Thoracic aorta (tissue), 2 donors: ENCODE measurements at places on chromosomes 16 and 17.

GRCh38 chr16:84595052-84595481 is 22.8 kb downstream of the COTL1 start:
- no peak overlapping the region for H3K27ac ChIP-seq
- no peaks in the 10 kb centered on the region for H3K36me3 ChIP-seq
- H3K4me1 ChIP-seq: peaks cover 6% of the 10 kb centered on the region
- no peak for DNase-seq
- H3K27me3 ChIP-seq: no peaks in the 10 kb centered on the region

DNA sequence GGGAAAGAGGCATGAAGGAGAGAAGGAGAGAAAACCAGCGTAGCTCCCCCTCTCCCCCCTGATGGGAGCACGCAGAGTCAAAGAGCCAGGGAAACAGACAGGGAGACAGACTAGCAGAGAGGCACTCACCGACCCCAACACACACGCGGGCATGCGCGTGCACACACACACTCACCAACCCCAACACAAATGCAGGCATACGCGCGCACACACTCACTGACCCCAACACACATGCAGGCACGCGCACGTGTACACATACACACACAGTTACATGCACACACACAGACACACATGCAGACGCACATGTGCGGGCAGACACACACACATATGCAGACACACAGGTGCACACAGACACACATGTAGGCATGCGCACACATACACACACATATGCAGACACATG is 4.6 kb downstream of the CACNB1 start:
- H3K27ac ChIP-seq: no peak overlapping the region
- DNase-seq: no peak
- H3K36me3 ChIP-seq: peaks cover 46% of the 10 kb centered on the region

- H3K4me3 ChIP-seq: no peak overlapping the region
- peaks cover 57% of the 10 kb centered on the region for H3K4me1 ChIP-seq
- no peaks in the 10 kb centered on the region for H3K27me3 ChIP-seq
- no peaks in the 10 kb centered on the region for H3K36me3 ChIP-seq
- no peak for DNase-seq
- H3K27ac ChIP-seq: no peak overlapping the region
Observed at GRCh38 chr16:10085078-10085798, 97.0 kb downstream of the GRIN2A start.

DNA sequence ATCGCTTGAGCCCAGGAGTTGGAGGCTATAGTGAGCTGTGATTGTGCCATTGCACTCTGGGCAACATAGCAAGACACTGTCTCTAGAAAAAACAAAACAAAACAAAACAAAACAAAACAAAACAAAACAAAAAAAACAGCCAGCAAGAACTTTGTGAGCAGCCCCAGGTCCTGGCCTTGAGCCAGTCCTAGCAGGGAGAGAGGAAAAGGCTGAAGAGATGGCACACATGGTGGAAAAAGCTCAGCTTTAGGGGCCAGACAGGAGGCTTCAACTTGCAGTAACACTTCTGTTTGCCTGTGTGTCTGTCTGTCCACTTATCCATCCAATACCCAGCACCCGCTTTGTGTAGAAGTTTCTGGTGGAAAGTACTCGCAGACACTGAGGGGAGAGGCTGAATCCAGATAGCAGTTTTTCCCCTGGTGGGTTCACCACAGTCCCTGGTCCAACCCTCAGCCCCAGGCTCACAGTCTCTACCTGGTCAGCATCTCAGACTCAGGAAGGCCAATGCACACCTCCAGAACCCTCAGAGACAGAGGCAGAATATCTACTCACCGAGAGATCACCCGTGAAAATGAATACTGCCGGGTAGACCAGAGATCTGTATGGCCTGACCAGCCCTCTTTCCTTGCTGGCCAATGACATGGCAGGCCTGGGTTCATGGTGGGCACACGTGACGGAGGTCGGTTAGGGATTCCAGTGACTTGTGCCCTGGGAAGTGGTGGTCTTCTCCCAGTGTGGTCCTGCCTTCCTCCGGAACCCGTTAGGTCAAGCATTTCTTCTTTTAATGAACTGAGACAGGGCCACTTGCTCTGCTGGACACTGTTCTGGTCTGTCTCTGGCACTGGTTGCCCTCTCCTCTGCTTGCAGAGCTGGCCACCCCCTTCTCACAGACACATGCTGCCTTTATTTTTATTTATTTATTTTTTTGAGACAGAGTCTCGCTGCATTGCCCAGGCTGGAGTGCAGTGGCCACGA is 79.5 kb upstream of the DNAJA2 start:
- no peak overlapping the region for H3K4me3 ChIP-seq
- no peak overlapping the region for H3K27ac ChIP-seq
- no peaks in the 10 kb centered on the region for H3K4me1 ChIP-seq

- H3K27ac ChIP-seq: no peak overlapping the region
- no peaks in the 10 kb centered on the region for H3K27me3 ChIP-seq
- no peak for DNase-seq
- H3K36me3 ChIP-seq: no peaks in the 10 kb centered on the region
- no peaks in the 10 kb centered on the region for H3K4me1 ChIP-seq
Observed at GRCh38 chr17:28514561-28515002, 8.4 kb downstream of the FOXN1 start.

DNA sequence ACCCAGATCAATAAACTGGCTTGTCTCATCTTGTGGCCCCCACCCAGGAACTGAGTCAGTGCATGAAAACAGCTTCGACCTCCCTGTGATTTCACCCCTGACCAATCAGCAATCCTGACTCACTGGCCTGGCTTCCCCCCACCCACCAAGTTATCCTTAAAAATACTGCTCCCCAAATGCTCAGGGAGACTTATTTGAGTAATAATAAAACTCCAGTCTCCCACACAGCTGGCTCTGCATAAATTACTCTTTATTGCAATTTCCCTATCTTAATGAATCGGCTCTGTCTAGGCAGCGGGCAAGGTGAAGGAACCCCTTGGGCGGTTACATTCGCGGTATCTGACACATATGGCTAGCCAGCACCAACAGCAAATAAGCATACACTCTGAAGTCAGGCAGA is 9.8 kb upstream of the RABEP1 start:
- no peaks in the 10 kb centered on the region for H3K4me1 ChIP-seq
- DNase-seq: no peak
- H3K27me3 ChIP-seq: no peaks in the 10 kb centered on the region
- no peaks in the 10 kb centered on the region for H3K36me3 ChIP-seq
- no peak overlapping the region for H3K4me3 ChIP-seq

DNA sequence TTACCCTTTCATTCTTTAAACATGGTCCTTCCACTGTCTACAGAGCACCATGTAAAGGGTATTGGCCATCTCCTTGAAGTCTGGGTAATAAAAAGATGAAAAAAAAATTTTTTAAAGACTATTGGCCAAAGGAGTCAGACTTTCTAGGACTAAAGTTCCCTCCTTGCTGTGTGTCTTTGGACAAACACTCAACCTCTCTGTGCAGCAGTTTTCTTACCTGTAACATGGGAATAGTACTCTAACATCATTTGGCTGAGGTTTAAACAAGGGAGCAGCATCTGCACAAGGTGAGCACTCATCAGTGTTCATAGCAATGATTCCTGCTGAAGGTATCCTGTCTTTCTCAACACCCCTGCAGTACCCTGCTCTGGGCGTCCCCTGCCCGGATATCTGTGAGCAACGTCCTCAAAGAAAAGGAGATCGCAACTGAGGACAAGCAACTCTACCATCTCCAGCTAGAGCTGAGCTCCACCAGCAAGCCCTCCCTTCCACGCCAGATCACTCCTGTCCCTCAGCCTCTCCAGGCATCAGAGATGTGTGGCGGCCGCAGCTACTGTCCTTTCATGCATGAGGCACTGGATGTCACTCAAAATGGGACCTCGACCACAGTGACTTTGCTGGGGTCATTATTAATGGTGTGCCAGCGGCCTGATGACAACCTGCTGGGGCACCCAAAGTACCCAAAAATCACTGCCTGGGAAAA is 29.5 kb upstream of the RPH3AL start:
- no peaks in the 10 kb centered on the region for H3K36me3 ChIP-seq
- no peaks in the 10 kb centered on the region for H3K27me3 ChIP-seq
- H3K4me3 ChIP-seq: no peak overlapping the region
- no peak for DNase-seq

DNA sequence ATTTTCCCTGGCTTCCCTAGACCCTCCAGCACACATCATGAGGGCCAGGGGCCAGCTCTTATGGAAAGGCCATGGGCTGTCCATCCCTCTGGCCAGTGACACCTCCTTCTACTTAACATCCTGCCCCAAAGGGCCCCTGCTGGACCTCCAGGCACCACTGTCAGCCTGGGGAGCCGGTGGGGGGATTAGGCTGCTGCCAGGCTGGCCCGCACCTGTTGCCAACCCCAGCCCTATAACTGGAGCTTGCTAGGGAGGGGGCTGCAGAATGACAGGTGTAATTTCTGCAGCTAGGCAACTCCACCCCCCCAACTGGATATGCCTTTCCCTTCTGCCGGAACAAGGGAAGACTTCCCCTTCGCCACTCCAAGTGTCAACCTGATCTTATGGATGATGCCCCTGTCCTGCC is 12.5 kb downstream of the RARA start:
- H3K4me3 ChIP-seq: peak overlapping the region; percentile 99
- no peaks in the 10 kb centered on the region for H3K36me3 ChIP-seq
- no peak for DNase-seq
- peaks cover 75% of the 10 kb centered on the region for H3K4me1 ChIP-seq
- peak overlapping the region; percentile 84 for H3K27ac ChIP-seq
